ENCODE measurements at places on chromosomes 7 and 10. TPM values are rescaled to one million over a fixed set of nuclear protein-coding genes. Genes with fewer than 3 reads are reported as not detected.

Gene OR2A1
- not detected for total RNA-seq

Gene GNGT1
- not detected for total RNA-seq

Gene HTR5A
- total RNA-seq: not detected

Gene NEUROG3
- total RNA-seq: not detected

Gene AASS
- total RNA-seq: 18.6 TPM

GRCh38 chr7:15593382-15593781, 31.6 kb upstream of the AGMO start:
- DNase-seq: no peak

Gene CARD11
- 0.22 TPM for total RNA-seq

DNA sequence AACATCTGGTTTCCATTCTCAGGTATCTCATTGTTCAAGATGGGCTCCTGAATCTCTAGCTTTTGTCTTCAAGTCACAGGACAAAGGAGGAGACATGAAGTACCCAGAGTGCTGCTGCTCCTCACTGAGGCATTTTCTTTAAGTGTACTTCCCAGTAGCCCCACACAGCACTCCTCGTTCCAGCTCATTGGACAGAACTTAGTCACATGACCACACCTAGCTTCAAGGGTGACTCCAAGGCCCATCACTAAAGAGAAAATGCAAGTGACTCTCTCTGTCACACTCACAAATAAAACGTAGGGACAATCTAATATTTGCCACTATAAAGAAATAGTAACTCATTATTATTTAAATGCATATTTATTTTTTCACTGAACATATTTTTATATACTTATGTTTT, 58.3 kb upstream of the NEUROD6 start:
- DNase-seq: no peak

Gene WDFY4
- 1.1 TPM for total RNA-seq

Gene SEMA3E
- 0.27 TPM for total RNA-seq

DNA sequence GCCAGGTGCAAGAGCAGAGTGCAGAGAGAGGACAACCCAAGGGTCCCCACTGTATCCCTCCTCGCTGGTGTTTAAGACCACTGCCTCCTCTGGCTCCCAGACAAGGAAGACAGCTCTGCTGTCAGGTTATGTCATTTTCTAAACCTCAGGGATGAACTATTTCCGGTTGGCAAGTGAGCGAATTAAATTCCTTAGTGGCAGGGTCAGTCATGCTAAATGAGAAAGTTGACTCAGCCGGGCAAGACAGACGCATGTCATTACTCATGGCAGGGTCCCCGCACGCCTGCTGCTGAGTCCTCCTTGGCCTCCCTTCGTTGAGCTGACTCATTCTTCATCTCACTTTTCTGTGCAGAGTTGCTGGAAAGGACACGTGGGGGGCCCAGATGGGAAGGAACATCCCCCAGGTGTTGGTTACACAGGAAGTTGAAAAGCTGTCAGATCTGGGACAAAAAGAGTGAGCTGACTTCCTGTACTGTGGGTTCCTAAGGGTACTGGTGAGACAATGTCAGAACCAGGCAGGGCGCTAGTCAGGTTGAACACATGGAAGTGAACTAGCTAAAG, 47.1 kb upstream of the UCN3 start:
- no peak for DNase-seq

DNA sequence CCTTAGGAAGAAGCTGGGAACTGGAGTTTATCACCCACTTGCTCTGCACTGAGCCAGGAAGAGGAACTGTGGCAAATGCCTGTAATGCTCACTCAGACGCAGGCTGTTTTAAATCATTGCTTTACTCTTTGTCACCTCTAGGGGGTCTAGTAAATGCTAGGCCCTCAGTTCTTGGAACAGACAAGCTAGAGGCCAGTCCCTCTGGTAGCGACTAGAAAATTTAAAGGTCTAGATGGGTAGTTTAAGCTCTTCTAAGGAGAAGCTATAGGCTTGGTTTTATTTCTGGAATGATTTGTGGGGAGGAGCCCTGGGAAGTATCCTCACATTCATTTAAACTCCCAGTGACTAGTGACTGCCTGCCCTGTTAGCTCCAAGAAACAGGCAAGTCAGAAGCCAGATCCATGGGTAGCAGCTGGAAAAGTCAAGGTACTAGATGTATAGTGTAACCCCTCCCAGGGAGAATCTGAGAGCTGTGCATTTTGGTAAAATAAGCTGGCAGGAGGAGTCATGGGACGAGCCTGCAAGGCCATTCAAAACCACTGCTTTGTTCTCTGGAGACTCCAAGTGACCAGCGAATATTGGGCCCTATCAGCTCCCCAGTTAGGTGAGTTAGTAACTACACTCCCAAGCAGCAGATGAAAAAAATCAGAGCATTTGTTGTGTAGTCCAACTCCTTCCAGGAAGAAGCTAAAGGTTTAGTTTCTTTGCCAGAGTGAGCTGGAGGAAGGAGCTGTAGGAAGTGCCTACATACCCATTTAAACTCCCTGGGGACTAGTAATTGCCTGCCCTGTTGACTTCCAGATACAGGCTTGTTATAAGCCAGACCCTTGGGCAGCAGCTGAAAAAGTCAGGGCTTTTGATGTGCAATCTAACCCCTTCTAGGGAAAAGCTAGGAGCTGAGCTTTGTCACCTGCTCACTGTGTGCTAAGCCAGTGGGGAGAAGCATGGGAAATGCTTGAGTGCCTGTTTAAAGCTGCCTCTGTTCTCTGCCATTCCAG, 68.9 kb downstream of the DYNC1I1 start:
- DNase-seq: no peak

DNA sequence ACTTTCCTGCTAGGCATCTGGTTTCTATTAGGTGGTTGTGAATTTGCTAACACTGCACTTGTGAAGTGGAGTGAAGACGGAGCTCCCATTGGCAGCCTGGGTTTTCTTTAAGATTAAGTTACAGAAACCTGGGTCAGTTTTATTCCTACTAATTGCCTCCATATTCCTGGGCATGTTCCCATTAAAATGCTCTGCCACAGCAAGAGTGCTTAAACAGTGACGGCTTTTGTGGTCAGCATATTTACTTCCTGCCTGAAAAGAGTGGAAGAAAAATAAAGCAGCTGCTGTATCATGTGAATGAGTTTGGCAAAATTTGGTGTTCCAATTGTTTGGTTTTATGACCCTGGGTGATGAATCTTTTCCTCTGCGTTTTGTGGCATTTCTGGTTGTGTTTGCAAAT, 96.9 kb upstream of the PLXDC2 start:
- no peak for DNase-seq

DNA sequence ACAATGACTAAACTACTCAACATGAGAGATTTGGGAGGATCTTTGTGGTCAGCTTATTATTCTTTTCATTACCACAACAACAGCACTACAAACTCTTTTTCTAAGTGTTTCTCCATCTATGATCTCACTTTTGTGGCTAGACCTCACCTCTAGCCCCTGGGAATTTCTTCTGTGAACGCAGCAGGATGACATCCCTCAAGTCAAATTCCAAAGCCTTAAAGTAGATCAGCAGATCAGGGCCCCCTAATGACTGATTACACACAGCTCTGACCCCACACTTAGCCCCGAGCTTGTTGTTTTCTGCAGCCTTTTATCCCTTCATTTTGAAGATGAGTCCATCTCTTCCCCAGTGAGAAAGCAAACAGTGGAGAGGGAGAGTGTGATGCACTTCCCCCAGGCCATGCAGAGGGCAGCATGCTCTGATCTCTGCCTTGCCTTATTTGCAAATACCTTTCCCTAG, 27.3 kb downstream of the TFAM start:
- DNase-seq: no peak

GRCh38 chr7:376306-377079, 86.5 kb downstream of the FOXL3 start:
- DNase-seq: peak; percentile 35

Gene GDF10
- total RNA-seq: 0.11 TPM

Gene SPOCK2
- total RNA-seq: 9.6 TPM

- DNase-seq: no peak
Observed at GRCh38 chr10:86387178-86387794, 20.7 kb upstream of the GRID1 start.

- DNase-seq: peak; percentile 98
Observed at GRCh38 chr7:35037526-35038341, 449 bp upstream of the DPY19L1 start.

DNA sequence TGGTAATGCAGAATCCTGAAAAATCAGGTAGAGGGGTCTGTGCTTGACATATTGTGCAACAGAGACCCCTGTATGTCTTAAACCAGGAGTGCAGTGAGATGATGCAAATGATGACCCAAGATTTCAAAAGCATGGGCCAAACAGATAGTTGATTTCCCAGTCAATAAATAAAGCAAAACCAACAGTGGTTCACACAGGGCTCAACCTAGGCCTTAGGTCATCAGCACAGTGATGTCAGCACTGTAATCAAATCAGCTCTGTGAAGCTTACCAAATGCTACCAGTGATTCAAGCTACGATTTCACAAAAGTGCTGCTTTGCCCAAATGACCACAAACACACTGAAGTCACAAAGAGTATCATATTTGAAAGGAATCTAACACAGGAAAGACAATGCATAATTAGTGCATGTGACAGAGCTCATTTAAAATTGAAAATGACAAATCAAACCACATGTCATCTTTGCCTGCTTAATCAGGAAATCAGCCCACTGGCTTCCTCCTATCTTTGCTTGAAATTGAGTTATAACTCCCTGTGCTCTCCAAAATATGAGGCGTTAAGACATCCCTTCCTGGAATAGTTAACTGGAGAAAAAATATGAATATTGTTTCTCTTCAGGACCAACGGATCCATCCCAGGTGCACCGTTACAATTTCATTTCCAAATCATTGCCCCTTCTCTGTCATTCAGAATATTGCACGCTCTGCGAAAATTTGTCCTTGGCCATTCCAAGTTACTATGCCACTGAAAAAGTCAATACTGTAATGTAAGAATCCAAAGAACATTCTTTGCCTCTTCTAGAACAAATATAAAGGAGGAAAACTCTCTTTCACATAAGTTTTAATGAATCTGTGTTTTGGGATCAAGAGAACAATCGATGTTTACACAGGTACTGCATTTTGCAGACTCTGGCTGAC, 41.9 kb upstream of the ASL start:
- no peak for DNase-seq

DNA sequence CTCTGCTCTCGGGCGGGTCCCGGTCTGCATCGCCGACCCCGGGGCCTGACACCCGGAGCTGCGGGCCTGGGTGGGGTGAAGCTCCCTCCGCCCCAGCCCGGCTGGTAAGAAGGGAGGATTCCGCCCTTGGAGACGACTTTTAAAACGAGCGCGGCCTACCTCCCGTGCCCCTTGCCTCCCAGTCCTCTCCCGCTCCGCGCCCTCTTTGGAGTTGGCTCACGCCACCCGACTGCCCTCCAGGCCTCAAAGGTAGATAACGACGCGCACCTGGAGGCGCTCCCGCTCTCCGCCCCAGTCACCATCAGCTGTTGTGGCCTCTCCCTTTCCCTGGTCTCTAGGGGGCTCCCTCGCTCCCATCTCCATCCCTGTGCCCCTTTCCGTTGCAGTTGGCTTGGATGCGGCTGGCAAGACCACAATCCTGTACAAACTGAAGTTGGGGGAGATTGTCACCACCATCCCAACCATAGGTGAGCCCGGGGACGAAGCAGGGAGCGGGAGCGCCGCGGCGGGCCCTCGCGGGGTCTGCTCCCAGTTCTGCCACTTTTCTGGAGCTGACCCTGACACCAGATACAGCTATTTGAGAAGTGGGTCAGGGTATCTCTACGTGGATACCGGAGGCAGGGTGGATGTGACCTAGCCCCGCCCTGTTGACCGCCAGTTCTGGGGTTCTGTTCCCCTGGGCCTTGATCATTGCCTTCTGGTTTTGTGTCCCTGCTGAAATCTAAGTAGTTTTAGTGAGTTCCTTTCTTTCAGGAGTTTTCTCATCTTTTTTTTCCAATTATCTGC, 679 bp downstream of the ARF5 start:
- DNase-seq: peak; percentile 63

DNA sequence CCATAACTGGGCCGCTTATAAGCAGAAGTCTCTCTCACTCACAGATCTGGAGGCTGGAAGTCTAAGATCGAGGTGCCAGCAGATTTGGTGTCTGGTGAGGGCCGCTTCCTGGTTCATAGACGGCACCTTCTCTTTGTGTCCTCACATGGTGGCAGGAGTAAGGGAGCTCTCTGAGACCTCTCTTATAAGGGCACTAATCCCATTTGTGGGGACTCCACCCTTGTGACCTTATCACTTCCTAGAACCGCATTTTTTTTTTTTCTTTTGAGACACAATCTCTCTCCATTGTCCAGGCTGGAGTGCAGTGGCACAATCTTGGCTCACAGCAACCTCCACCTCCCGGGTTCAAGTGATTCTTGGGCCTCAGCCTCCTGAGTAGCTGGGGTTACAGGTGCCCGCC, 8.1 kb downstream of the FBH1 start:
- DNase-seq: no peak

Gene OR2A12
- total RNA-seq: not detected

DNA sequence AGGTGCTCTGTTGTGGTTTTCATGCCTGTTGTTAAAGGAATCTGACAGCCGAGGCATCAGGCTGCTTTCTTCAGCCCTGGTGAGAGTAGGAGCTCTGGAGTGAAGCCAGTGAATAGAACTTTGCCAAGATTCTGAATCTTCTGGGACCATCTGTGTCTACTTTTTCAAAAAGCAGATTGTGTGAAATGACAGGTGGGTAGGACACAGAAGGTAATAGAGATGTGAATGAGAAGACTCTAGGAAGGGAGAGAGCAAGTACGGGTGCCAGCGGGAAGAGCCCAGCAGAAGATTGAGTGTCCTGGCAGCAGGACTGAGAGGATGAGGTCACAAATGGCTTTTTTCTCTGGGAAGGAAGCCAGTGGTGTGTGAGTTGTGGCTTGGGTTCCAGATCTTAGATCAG, 429.2 kb downstream of the SDK1 start:
- no peak for DNase-seq

Gene ERV3-1
- total RNA-seq: 6.3 TPM

DNA sequence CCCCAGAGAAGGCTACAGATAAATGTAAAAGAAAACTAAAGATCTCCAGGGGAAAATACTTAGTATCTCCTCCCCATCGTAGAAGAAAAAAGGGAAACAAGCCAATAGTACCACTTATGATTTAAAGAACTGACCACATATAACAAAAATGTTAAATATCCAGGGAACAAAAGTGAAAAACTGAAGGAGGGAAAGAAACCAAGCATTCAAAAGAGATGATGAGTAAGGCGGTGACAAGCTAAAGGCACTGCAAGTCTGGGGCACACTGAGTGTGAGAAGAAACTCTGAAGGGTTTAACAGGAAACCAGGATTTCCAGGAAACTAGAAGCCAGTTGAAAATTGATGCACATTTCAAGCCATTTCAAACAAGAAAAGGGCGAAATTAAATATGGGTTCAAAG, 226.3 kb downstream of the AHR start:
- no peak for DNase-seq

DNA sequence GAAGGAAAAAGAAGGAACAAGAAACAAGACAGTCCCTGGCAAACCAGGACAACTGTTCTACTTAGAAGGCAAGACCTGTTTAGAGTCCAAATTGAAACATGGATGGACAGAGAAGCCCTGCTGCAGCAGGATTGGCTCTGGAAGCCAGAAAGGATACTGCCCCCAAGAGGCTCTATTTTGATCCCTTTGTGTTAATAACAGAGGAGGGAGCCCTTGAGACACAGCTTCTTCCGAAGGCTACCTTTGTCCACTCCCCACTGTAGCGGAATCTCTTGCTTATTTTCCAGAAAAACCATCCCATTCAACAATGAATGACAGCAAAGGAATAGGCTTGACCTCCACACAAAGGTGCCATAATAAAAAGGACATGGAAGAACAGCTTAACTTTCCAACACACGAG, 120.3 kb upstream of the FOXK1 start:
- no peak for DNase-seq

GRCh38 chr7:128099204-128099671, 68.0 kb upstream of the LRRC4 start:
- DNase-seq: no peak

- DNase-seq: no peak
Observed at GRCh38 chr7:91463330-91463729, 199.1 kb downstream of the FZD1 start.
